ENCODE measurements at places on chromosomes 13 and 19.

DNA sequence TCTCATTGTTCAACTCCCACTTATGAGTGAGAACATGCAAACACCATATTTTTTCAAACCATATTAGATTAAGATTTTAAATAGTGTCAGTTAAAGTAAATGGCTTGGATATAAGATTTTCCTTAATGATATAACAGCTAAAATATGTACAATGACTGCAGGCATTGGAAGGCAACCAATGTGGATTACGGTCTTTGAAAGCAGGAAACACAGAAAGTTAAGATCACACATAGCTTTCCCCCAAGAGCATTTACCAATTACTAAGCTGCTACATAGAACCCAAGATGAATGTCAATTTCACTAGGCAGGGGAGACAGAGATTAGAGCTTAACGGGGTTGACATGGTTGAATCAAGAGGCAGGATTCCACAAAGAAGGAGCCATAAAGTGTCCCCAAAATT is 173.2 kb upstream of the TRPC4 start:
- DNase-seq, result no peak

DNA sequence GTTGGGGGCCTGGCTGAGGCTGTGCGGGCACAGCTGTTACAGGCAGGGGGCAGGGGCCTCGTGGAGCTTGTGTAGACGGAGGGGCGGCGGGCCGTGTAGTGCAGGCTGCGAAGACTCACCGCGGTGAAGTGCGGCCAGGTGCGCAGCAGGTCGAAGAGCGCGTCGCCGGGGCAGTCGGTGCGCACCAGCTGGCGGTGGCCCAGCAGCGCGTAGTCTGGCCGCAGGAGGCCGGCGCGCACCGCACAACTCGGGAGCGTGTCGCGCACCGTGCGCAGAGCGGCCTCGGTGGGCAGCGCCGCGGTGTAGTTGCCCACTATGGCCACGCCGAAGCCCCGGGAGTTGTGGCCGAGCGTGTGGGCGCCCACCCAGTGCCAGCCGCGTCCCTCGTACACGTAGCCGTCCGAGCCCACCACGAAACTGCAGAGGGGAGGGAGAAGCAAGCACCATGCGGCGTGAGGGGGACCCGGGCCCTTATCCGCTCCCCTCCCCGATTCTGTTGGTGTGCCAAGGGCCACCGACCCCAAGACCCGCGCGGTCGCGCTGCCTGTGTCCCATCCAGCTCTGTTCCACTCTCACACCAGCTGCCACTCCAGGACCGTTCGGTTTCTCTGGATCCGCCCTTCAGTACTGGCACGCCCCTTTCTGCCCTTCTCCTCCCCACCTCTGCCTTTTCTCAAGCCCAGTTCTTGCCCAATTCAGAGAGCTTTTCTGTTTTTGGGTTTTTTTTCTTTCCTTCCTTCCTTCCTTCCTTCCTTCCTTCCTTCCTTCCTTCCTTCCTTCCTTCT is 5.4 kb upstream of the RASAL3 start:
- DNase-seq, result no peak

DNA sequence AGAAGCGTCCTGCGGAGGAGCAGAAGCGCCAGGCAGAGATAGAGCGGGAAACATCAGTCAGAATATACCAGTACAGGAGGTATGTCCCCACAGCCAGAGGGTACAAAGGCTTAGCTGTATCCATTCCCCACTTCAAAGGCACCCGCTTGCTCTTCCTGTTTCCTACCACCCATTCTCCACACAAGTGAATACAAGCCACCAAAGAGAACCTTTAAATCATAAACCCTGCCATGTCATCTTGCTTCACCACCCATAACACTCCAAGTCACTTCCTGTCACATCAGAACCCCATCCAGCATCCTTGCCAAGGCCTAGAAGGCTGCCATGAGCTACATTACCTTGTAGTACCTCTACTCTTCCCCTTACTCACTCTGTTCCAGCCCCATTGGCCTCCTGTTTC is 205.8 kb downstream of the LMO7 start:
- no peak for DNase-seq

- DNase-seq, result peak; percentile 5
Measured at GRCh38 chr19:44807652-44808462, 1.0 kb upstream of the BCAM start.

DNA sequence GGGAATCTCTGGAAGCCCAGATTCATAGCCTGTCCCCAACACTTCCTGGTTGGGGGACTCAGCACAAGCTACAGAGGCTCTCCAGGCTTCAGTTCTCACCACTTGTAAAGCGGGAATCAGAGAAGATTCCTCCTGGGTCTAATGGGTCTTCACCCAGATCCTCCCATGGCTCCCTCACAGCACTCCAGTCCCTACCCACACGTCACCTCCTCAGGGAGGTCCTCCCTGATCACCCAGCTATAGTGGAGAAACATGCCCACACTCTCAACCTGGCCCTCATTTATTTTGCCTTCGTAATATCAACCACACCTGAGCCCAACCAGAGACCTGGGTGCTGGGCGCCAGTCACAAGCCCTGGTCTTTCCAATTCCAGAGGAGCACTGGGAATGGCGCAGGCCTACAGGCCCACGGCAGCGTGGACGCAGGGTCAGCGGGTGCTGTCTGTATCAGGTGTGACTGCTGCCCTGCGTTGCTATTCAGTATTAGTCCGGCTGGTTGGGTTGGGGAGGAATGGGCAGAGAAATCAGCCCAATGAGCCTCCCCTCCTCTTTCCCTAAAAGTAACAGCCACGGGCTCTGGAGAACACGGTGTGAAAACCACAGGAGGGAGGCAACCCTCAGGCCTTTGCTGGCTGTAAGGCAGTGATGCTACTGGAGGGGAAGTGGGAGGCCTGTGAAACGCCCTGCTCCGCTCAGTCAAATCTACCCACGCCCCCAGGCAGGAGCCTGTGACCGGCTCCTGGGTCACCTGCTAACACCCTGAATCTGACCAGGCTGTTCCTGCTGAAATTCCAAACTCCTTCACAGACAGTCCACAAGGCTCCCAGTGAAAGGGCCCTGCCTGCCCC is 5.2 kb downstream of the AKT2 start:
- no peak for DNase-seq

DNA sequence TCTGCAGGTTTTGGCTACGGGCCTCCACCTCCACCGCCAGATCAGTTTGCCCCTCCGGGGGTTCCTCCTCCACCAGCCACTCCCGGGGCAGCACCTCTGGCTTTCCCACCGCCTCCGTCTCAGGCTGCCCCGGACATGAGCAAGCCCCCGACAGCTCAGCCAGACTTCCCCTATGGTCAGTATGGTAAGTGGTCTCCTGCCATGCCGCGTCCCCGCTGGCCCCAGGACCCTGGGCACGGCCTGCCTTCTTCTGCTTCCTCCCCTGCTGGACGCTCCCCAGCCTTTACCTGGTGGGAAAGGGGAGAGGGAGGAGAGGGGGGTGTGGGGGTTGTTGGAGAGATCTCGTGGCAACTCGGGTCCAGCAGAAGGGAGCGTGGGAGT is 5.7 kb upstream of the RPS15 start:
- no peak for DNase-seq

DNA sequence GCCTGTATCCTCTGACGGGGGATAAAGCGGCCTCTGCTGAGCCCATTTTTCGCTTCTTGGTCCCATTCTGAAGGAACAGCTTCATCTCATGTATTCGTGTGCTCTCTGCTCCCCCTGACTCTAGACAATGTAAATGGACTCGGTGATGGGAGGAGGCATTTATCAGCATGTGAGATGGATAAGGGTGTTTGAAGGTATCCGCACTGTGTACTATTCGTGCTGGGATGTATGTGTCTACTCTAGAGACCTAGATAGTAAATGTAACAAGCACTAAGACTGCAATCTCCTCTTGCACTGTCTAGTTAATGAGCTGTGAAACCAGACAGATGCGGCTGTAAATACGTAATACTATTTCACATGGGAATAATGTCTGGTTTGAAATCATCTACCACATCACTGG is 134.6 kb upstream of the ARGLU1 start:
- no peak for DNase-seq

- no peak for DNase-seq
Measured at GRCh38 chr13:38514575-38514974, 164.9 kb downstream of the UFM1 start.

- no peak for DNase-seq
Measured at GRCh38 chr13:71977028-71977427, 110.0 kb upstream of the DACH1 start.

DNA sequence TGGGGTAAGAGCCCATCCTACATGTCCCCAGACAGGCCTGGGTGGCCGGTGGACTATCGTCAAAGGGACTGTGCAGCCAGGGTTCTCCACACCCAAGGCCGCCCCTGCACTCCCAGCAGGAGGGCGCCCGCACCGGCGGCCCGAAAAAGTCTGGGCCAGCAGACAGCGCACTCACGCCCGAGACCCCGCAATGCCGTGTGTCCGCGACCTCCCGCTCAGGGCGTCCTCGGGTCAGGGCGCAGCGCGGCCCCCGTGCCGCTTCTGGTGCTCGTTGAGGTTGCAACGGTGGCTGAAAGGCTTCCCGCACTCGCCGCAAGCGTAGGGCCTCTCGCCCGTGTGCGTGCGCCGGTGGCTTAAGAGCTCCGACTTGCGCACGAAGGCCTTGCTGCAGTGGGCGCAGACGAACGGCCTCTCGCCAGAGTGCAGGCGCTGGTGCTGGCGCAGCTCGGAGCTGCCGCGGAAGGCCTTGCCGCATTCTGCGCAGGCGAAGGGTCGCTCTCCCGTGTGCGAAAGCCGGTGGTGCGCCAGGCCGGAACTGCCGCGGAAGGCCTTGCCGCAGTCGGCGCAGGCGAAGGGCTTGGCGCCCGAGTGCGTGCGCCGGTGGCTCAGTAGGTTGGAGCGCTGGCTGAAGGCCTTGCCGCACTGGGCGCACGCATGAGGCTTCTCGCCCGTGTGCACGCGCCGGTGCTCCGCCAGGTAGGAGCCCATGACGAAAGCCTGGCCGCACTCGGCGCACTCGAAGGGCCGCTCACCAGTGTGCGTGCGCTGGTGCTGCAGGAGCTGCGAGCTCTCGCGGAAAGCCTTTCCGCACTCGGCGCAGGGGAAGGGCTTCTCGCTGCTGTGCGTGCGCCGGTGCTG is 2.8 kb upstream of the A1BG start:
- no peak for DNase-seq

DNA sequence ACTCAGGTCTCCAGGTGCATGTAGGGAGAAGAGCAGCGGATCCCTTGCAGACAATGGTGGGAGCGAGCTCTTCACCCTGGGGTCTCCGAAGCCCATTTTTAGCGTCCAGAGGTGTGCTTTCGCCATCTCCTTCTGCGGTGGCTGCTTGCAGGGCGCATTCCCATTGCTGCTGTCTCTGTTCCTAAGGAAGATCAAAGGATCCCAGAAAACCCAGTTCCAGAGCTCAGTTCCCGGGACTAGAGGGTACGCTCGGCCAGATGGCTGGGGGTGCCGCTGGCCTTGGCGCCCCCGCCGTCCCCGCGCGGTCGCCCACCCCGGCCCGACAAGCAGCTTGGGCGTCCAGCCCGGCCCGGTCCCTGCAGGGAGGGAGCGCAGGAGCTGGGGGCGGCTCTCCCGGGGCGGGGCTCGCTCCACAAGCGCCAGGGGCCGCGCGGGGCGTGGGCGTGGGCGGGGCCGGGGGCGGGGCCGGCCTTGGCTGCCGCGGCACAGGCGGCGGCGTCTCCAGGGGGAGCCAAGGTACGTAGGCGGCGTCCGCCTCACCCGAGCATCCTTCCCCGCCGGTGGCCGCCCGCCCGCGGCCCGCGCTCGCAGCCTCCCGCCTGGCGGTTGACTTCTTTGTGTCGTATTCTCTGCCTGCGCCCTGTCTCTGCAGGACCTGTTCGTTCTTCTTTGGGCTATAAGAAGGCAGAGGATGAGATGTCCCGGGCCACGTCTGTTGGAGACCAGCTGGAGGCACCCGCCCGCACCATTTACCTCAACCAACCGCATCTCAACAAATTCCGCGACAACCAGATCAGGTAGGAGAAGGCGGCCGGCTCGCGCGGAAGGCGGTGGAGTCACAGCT is 96.8 kb downstream of the ATP8A2 start:
- peak; percentile 71 for DNase-seq

- no peak for DNase-seq
Measured at GRCh38 chr13:28449826-28450773, 44.8 kb downstream of the FLT1 start.

- peak; percentile 72 for DNase-seq
Measured at GRCh38 chr13:113816946-113817859, 46.7 kb downstream of the GAS6 start.

DNA sequence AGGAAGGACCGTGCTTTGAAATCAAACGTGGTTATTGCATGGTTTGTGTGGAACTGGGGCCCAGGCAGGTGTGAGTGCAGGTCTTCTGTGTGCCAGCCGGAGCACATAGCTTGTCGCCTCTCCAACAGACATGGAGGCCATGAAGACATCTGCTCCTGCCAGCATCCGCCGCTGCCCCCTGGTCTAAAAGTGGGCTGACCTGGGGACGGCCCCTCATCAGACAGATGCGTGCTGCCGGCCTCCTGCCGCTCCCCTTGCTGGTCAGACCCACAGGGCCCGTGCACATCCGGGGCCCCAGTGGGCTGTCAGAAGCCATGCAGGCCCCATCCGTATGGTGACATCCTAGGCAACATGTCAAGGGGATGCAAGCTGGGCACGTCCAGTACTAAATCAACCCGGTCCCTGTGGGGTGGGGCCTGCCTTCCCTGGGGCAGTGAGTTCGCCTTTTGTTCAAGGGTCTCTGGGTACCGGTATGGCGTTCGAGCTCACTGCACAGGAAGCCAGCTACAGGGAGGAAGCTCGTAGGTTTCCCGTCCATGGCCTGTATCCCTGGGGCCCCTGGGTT is 88.0 kb upstream of the MCF2L start:
- DNase-seq, result no peak

GRCh38 chr13:38703255-38703654 is 16.4 kb downstream of the FREM2 start:
- no peak for DNase-seq

- DNase-seq, result no peak
Measured at GRCh38 chr19:6220385-6221191, 59.2 kb downstream of the MLLT1 start.

- DNase-seq, result peak; percentile 2
Measured at GRCh38 chr19:4639531-4640246, 373 bp downstream of the TNFAIP8L1 start.

DNA sequence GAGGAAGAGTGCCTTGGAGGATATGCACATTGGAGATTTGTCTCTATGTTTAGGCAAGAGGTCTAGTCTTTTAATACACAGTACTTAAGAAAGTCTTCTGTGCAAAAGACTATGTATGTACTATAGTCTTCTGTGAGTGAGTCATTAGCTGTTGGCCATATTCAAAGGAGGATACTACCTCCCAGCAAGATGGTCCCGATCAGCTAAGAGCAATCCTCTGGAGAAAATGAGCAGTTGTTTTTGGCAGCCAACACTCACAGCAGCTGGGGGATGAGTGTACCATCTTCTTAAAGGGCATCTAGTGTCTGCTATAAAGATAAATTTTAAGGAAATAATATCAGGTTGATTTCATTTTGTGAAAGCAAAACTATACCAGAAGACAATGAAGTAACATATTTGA is 487.8 kb downstream of the KCTD12 start:
- DNase-seq, result no peak

DNA sequence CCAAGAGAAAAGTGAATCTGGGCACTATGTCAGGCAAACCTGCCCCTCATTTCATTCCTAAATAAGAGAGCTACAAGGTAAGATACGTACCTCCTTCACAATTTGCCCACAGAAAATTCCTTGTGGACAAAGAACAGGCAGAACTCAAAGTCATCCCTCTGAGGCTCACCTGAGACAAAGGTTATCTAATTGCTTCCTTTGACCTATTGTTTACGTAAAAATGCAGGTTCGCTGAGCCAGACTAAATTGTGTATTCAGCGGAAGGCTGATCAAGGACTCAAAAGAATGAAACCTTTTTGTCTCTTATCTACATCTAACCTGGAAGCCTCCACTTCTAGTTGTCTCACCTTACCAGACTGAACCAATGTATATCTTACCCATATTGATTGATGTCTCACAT is 213.3 kb downstream of the POSTN start:
- no peak for DNase-seq
